ENCODE measurements at places on chromosomes 2 and 18. TPM values are rescaled to one million over a fixed set of nuclear protein-coding genes. Genes with fewer than 3 reads are reported as not detected.

DNA sequence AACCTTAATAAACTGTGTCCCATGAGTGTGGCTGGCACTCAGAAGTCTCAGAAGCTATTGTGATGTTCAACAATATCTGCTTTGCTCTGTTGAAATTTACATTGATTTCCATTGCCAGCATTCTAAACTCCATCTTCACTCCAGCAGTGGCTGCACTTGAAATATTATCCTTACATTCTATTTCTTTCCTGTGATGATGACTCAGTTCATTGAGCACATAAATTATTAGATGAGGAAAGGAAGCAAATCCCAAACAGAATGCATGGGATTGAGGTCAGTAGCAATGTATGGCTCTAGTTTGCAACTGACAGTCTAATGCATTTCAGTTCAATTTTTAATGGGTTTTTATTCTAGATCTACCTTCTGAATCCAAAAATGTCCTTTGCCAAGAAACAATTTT, 92.4 kb upstream of the TTN start:
- no peak overlapping the region for H3K27ac ChIP-seq
- peaks cover 4% of the 10 kb centered on the region for H3K4me1 ChIP-seq
- DNase-seq, result no peak
- H3K4me3 ChIP-seq, result no peak overlapping the region

DNA sequence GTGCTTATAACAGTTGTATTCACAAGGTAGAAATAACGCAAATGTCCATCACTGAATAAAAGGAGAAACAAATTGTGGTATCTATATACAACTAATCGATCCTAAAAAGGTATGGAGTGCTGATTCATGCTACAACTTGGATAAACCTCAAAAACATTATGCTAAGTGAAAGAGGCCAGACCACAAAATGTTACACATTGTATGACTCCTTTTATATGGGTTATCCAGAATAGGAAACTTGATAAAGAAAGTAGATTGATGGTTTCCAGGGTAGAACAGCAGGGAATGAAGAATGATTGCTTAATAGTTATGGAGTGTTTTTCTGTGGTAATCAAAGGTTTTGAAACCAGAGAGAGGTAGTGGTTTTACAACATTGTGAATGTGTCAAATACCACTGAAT, 432.2 kb upstream of the TRIB2 start:
- H3K27ac ChIP-seq, result no peak overlapping the region
- no peak for DNase-seq
- H3K27me3 ChIP-seq, result peaks cover 2% of the 10 kb centered on the region
- H3K4me3 ChIP-seq, result no peak overlapping the region
- peaks cover 13% of the 10 kb centered on the region for H3K4me1 ChIP-seq

GRCh38 chr2:212956665-212957607, 194.5 kb downstream of the IKZF2 start:
- H3K4me1 ChIP-seq, result peaks cover 20% of the 10 kb centered on the region
- no peak for DNase-seq
- no peak overlapping the region for H3K4me3 ChIP-seq
- no peaks in the 10 kb centered on the region for H3K27me3 ChIP-seq
- H3K36me3 ChIP-seq, result no peaks in the 10 kb centered on the region

DNA sequence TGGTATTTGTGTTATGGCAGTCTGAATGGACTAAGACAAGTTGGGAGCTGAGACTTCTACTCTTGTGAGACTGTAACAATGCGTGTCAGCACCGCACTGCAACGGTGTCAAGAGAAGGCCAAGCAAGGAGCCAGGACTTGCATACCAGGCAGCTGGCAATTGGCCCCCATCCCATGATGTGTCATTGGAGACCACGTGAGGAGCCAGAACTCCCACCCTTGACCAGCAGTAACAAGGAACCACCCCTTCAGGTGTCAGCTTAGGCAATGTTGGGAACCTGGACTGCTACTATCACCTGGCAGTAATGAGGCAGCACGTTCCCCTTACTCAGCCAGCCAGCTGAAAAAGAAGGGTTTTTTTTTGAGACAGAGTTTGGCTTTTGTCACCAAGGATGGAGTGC, 32.7 kb upstream of the AGFG1 start:
- no peak for DNase-seq
- no peak overlapping the region for H3K27ac ChIP-seq
- H3K4me3 ChIP-seq, result no peak overlapping the region
- no peaks in the 10 kb centered on the region for H3K4me1 ChIP-seq

- H3K4me1 ChIP-seq, result peaks cover 53% of the 10 kb centered on the region
- peak overlapping the region; percentile 78 for H3K27ac ChIP-seq
- no peak for DNase-seq
Observed at GRCh38 chr2:143205106-143205764, 76.0 kb downstream of the ARHGAP15 start.

DNA sequence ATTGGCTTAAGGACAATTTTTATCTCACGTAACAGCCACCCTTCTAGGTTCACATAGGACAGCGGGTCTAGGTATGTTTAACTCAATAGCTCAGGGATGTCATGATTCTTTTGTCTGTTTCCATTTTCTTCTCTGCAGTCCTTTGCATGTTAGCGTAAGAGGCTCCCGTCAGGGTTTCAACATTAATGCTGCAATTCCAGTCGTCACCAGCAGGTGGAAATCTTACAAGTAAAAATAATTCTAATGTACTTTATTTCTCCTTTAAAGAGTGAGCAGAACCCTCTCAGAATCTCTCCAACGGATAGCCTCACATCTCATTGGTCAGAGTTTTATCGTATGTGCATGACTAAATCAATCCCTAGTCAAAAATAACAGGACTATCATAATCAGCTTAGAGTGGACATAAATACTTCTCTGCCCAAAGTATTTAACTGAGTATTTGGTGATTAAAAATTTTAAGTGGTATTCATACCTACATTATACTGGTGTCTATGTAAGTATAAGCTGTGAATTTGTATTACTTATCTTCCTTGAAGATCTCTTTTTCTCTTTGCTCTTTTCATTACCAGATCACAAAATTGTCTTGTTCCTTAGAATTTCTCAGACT, 487.2 kb upstream of the GCFC2 start:
- no peaks in the 10 kb centered on the region for H3K27me3 ChIP-seq
- no peaks in the 10 kb centered on the region for H3K4me1 ChIP-seq
- H3K4me3 ChIP-seq, result no peak overlapping the region
- H3K27ac ChIP-seq, result no peak overlapping the region
- peak; percentile 58 for DNase-seq

DNA sequence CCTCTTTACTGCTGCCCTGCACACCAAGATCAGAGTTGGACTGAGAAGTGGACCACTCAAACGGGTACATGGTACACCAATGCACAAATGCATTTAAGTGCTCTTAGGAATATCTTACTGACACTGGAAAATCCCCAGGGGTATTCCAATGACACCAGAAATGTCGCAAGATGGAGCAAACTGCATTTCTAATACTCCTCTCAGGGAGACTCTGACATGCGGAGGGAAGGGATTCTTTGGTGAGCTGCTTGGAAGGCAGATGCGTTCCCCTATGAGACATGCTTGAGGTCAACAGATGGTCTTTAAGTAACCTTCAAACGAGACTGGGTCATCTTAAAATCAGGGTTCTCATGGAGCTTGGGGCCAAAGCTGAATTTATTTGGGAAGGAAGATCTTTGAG, 521.8 kb upstream of the TCF4 start:
- peaks cover 4% of the 10 kb centered on the region for H3K27me3 ChIP-seq
- no peak for DNase-seq
- no peak overlapping the region for H3K4me3 ChIP-seq

SLC1A4 gene
- total RNA-seq, result 8.3 TPM
